GM23338 (cell line): ENCODE measurements at places on chromosomes 7 and 10. TPM values are rescaled to one million over a fixed set of nuclear protein-coding genes. Genes with fewer than 3 reads are reported as not detected.
A peak's percentile ranks its signal among the peaks of the same experiment; 100 is the strongest.

- no peak overlapping the region for H3K4me3 ChIP-seq
- peaks cover 8% of the 10 kb centered on the region; the same call in 1 of the 2 replicates for H3K4me1 ChIP-seq
- no peaks in the 10 kb centered on the region for H3K27me3 ChIP-seq
- DNase-seq: peak; percentile 54
- H3K36me3 ChIP-seq: no peaks in the 10 kb centered on the region; the same call in 1 of the 2 replicates
These were observed 264.9 kb downstream of the SKIDA1 start for GRCh38 chr10:21260506-21261149.

The LIPF gene
- not detected in 2 replicates for total RNA-seq

The FZD8 gene
- total RNA-seq: 7.9 and 8.7 TPM in 2 replicates

DNA sequence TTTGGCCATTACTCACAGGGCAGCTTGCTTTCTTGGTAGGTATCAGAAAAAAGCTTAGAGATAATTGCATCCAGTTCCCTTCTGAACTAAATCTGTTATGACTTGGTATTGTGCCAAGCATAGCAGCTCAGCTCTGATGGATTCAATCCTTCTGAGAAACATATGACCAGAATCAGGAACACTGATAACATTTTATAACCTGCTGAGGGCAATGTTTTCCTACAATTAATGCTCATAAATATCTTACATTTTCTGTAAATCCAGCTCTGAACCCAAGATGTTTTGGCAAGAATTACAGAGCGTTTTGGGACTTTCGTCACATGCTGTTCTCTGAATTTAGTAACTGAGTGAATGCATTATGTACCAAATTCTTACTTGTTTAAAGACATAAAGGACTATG lies 167.8 kb downstream of the KIF20B start:
- no peak overlapping the region for H3K27ac ChIP-seq
- DNase-seq: no peak
- H3K27me3 ChIP-seq: no peaks in the 10 kb centered on the region
- H3K36me3 ChIP-seq: no peaks in the 10 kb centered on the region

- no peaks in the 10 kb centered on the region for H3K4me1 ChIP-seq
- H3K27ac ChIP-seq: no peak overlapping the region
- H3K27me3 ChIP-seq: no peaks in the 10 kb centered on the region
- H3K4me3 ChIP-seq: no peak overlapping the region
- DNase-seq: peak; percentile 54
These were observed 389.2 kb upstream of the KLF6 start for GRCh38 chr10:4174197-4174596.

DNA sequence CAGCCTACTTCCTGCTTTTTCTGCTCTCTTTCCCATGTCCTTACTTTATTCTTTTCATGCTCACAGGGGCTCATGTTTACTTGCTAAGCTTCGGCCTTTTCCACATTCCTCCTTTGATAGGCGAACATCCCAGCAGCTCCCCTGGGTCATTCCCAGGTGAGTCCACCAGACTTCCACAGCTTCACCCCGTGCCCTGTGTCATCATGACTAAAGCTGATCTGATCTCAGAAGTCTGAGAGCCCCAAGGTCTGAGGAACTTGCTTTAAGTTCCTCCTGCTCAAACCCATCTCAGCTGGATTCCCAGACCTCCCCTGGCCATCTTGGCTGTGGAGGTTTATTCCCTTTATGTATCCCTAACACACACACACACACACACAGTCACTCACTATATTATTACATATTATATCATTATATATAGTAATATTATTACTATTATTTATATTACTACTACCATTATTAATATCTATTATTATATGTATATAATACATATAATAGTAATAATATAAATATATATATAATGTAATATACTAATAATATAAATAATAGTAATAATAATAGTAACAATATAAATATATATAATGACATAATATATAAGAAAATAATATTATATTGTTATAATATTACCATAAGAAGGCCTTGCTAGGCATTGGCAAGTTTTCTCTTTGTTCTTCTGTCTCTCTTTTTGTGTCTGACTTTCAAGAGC lies 295.9 kb downstream of the PTEN start:
- no peak for DNase-seq
- no peaks in the 10 kb centered on the region for H3K36me3 ChIP-seq
- no peaks in the 10 kb centered on the region for H3K4me1 ChIP-seq
- no peak overlapping the region for H3K27ac ChIP-seq
- H3K4me3 ChIP-seq: no peak overlapping the region

The C7orf57 gene
- total RNA-seq: 0.42 and 1.6 TPM in 2 replicates

DNA sequence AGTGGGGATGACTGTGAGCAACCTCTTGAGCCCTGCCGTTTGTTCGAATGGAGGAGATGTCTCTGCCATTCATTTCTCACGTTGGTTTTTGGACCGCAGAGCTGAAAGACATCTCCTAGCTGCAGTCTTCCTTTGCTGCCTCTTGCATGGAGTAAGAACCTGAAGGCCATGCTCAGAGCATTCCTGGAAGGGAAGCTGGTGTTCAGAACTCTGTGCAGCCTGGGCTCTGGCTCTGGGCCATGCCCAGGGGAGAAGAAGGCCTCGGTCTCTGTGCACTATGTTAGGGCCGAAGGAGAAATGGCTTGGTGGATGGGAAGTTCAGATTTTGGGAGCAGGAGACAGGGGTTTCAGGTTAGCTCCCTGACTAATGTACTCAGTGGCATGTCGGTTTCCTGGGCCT lies 22.9 kb downstream of the SFTPD start:
- H3K27ac ChIP-seq: no peak overlapping the region
- no peaks in the 10 kb centered on the region for H3K4me1 ChIP-seq
- no peak overlapping the region for H3K4me3 ChIP-seq
- H3K27me3 ChIP-seq: peaks cover 13% of the 10 kb centered on the region; the same call in 1 of the 2 replicates
